Aorta (tissue), 5 donors: ENCODE measurements at places on chromosomes 4 and X. TPM values are rescaled to one million over a fixed set of nuclear protein-coding genes. Genes with fewer than 3 reads are reported as not detected.

GAGE10 gene
- not detected for total RNA-seq

GAGE12H gene
- total RNA-seq = not detected

GASK1B gene
- 173 TPM for total RNA-seq

ADH1C gene
- total RNA-seq = 11.7 TPM

EDNRA gene
- 23.0 TPM for total RNA-seq

GRCh38 chr4:120156120-120156718, 89.6 kb upstream of the MAD2L1 start:
- no peak for DNase-seq

- DNase-seq = no peak
Measured at GRCh38 chr4:26261405-26261804, 59.4 kb upstream of the RBPJ start.

GRCh38 chr4:125283707-125284279, 31.0 kb upstream of the FAT4 start:
- DNase-seq = no peak

- no peak for DNase-seq
Measured at GRCh38 chrX:154840856-154841255, 6.4 kb upstream of the SMIM9 start.

GRCh38 chr4:36677112-36677511, 395.7 kb downstream of the DTHD1 start:
- no peak for DNase-seq

DNA sequence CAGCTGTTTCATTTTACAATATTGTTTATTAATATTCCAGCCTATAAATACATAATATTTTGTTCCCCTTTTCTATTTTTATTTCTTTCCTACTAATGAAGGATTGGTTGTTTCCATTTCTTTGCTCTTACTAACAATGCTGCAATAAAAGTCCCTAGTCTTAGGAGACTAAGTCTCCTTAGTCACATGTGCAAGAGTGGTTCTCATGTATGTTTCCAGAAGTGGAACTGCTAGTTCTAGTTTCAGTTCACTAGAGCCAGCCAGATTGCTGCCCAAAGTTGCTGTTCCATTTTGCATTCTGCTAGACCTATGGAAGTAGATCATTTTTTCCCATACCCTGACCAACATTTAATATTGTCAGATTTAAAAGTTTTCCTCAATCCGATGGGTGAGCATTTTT, 44.3 kb downstream of the CNGA1 start:
- DNase-seq = no peak
